ENCODE measurements at places on chromosomes 7 and 10. TPM values are rescaled to one million over a fixed set of nuclear protein-coding genes. Genes with fewer than 3 reads are reported as not detected.

DNA sequence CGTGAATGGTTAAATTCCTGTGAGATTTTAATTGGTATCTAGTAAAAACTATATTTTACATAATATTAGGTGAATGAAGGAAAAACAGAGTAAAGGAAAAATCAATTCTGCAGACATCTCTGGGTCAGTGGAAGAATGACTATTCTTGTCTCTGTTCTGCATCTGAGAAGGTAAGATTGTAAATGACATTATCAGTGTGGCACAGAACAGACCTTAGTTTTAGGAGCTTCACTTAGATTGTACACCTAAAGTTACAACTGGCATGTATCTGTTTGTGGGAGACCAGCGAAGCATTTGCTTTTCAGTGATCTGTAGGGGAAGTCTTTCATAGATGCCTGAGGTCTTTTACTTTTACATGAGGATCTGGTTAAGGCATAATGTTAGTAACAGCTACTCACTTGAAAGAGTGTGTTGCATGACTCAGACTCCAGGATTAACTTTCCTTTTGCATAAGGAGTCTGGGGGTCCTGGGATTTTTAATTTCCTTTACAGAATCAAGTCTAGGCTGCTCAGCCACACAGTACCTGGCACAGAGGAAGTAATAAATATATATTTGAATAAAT lies 56.2 kb downstream of the JMJD1C start:
- no peak overlapping the region for H3K4me3 ChIP-seq
- no peak overlapping the region for H3K27ac ChIP-seq
- no peak for DNase-seq
- no peaks in the 10 kb centered on the region for H3K36me3 ChIP-seq
- peaks cover 2% of the 10 kb centered on the region for H3K4me1 ChIP-seq
- no peaks in the 10 kb centered on the region for H3K27me3 ChIP-seq

GRCh38 chr10:44352316-44353127 lies 32.4 kb downstream of the CXCL12 start:
- no peaks in the 10 kb centered on the region for H3K27me3 ChIP-seq
- no peaks in the 10 kb centered on the region for H3K36me3 ChIP-seq

- H3K27ac ChIP-seq, result no peak overlapping the region
- DNase-seq, result no peak
- H3K36me3 ChIP-seq, result no peaks in the 10 kb centered on the region
- H3K4me1 ChIP-seq, result no peaks in the 10 kb centered on the region
These were observed 687 bp downstream of the HELLS start for GRCh38 chr10:94546049-94546900.

- H3K4me3 ChIP-seq, result no peak overlapping the region
- no peak for DNase-seq
- H3K27ac ChIP-seq, result no peak overlapping the region
These were observed 16.1 kb upstream of the PRXL2A start for GRCh38 chr10:80392250-80392649.

DNA sequence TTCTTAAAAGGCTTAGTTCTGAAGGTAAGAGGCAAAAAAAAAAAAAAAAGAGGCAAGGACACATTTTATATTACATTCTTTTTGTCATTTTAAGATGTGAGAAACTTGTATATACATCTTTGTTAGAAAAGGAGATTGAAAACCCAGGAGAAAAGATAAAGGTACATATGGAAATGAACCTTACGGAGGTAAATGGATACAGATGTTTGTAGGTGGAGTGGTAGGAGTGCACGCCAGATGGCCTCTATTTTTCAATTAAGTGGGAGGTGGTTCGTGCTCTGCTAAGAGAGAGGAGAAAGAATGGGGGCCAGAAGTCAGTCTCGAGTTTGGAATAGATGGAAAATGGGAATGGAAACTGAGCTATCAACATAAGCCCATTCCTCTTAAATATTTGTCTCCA lies 622.5 kb upstream of the GHITM start:
- no peak overlapping the region for H3K27ac ChIP-seq
- no peak overlapping the region for H3K4me3 ChIP-seq
- no peaks in the 10 kb centered on the region for H3K27me3 ChIP-seq
- no peak for DNase-seq

DNA sequence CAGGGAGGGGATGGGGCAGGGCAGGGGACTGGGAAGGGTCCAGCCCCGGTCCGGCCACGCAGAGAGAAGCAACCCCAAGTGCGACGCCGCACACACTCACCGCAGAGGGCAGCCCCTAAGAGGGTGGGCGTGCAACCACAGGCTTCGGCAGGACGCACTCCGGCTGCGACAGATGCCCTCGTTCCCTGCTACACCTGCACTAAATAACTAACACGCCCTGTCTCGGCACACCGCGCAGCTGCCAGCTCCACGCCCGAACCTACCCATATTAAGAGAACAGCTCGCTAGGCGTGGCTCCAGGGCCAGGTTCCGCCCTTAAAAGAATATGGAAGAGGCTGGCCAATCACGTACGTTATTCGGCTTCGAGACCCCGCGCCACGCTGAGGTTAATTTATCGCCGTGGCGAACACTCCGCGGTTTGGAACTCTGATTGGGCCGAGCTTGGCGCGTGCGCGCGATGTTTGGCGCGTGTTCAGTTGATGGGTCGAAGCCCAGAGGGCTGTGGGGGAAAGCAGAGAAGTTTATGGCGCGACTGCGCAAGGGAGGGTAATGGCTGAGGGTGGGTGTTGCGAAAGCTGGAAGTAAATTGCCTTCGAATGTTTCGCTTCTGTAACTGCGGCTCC lies 91.1 kb downstream of the OR13A1 start:
- H3K4me3 ChIP-seq, result no peak overlapping the region
- no peak overlapping the region for H3K27ac ChIP-seq
- no peaks in the 10 kb centered on the region for H3K27me3 ChIP-seq
- no peaks in the 10 kb centered on the region for H3K36me3 ChIP-seq

- H3K36me3 ChIP-seq, result no peaks in the 10 kb centered on the region
- no peak for DNase-seq
- no peaks in the 10 kb centered on the region for H3K27me3 ChIP-seq
- no peak overlapping the region for H3K27ac ChIP-seq
- H3K4me3 ChIP-seq, result no peak overlapping the region
These were observed 332.7 kb upstream of the CELF2 start for GRCh38 chr10:10684972-10685371.

DNA sequence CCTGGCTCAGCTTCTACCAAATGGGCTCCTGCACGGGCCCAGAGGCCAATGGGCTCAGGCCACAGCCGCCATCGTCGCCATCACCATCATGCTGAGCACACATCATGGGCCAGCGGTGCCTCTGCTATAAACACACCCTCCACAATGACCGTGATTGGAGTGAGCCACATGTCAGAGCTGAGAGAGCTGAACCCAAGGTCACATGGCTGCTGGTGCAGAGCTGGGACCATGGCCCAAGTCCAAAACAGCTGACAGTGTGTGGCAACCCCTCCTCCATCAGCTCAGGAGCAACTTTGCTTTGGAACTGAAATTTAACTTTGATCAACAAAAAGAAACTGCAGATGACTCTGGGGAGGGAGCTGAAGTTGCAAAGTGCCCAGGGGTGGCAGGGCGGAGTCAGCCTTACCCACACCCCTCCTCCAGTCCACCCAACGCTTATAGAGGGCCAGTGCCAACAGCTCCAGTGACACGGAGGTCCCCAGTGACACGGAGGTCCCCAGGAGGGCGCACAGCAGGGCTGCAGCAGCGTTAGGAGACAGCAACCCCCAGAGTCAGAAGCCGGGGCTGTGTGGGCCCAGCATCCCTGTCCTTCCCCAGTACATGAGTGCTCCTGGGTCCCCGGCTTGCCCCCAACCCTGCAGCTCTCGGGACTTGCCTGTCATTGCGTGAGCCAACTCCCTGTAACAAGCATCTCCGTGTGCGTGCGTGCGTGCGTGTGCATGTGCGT lies 249.6 kb downstream of the ELFN1 start:
- DNase-seq, result no peak
- H3K27me3 ChIP-seq, result no peaks in the 10 kb centered on the region
- H3K4me1 ChIP-seq, result no peaks in the 10 kb centered on the region
- no peaks in the 10 kb centered on the region for H3K36me3 ChIP-seq
- no peak overlapping the region for H3K4me3 ChIP-seq

DNA sequence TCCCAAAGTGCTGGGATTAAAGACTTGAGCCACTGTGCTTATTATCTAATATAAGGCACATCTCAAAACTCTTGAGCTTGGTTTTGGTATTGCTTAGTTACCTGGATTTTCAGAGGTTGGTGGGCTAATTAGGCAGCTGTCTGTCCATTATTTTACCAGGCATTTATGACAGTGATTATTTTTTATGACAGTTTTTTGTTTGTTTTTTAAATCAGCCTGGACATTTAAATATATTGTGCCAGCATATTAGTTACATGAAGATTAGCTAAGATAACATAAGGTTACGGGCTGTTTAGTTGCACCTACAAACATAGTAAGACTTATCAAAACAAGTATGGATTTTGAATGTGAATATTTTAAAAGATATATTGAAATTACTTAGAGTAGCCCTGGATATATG lies 2.6 kb upstream of the ZRANB1 start:
- H3K4me3 ChIP-seq, result no peak overlapping the region
- peaks cover 5% of the 10 kb centered on the region for H3K36me3 ChIP-seq
- H3K27me3 ChIP-seq, result no peaks in the 10 kb centered on the region
- no peak overlapping the region for H3K27ac ChIP-seq
- H3K4me1 ChIP-seq, result peaks cover 10% of the 10 kb centered on the region
- no peak for DNase-seq

DNA sequence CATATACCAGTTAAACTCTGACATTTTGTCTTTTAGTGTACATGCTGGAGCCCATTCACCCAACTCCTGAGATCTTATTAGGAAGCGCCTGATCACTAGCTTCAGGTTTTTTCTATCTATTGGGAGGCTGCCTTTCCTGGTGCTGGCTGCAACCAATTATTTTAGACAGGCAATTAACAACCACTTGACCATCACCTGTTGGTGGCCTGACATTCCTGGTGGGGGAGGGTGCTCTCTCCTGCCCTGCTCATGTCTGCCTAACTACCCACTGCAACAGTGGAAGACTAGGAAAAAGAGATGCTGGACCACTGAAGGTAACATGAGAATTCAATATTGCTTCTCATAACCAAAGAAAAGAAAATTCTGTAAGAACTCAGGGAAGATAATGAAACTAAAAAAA lies 190.3 kb upstream of the GRM3 start:
- no peak overlapping the region for H3K27ac ChIP-seq
- H3K36me3 ChIP-seq, result no peaks in the 10 kb centered on the region
- no peaks in the 10 kb centered on the region for H3K4me1 ChIP-seq

DNA sequence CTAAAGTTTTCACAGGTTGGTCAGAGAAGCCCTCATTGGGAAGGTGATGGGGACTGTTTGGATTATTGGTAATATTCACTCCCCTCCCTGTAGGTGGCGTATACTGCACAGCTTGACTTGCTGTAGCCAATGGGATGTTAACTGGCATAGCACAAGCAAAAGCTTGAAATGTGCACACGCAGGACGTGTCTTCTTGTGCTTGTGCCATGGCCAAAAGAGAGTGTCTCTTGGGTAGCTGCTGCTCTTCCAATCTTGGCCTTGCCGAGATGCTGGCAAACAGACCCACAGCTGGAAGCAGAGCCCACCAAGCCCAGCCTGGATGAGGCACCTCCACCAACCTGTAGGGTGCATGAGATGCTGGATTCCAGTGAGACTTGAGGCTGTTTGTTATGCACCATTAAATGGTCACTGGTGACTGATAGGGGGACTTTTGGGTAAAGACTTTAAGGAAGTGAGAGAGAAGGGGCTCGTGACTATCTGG lies 266.0 kb downstream of the GRID1 start:
- no peak for DNase-seq
- no peaks in the 10 kb centered on the region for H3K36me3 ChIP-seq
- H3K4me3 ChIP-seq, result no peak overlapping the region

- no peaks in the 10 kb centered on the region for H3K36me3 ChIP-seq
- DNase-seq, result no peak
- no peak overlapping the region for H3K4me3 ChIP-seq
- H3K27ac ChIP-seq, result no peak overlapping the region
- no peaks in the 10 kb centered on the region for H3K4me1 ChIP-seq
These were observed 2.1 kb downstream of the SNX10 start for GRCh38 chr7:26293569-26294308.

- peaks cover 2% of the 10 kb centered on the region for H3K36me3 ChIP-seq
- no peaks in the 10 kb centered on the region for H3K27me3 ChIP-seq
- H3K4me3 ChIP-seq, result no peak overlapping the region
- no peaks in the 10 kb centered on the region for H3K4me1 ChIP-seq
These were observed 232.2 kb downstream of the KIAA1217 start for GRCh38 chr10:24440817-24441797.

DNA sequence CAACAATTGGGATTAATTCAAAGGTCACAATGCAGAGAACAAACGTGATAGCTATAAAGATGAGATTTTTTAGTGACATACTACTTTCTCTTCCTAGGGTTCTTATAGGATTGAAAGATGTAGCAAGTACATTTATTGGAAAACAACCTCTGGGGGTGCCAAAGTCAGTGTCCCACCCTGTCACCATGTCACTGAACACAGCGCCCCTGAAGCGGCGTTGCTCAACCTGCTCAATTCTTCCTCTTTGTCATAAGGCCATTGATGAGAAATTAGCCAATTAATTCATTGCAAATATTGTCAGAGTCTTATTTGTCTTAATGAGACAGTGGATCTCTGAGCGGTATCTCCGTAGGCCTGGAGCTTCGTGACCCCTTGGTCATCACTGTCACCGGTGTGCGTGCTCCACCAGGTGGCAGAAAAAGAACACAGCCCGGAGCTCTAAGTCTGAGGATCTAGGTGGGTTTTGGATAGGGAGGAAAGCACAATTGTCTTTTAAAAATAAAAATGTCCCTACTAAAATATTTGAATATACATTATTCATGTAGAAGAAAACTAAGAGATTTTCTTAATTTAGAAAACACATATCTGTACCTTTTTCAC lies 362.6 kb downstream of the PAXIP1 start:
- H3K27ac ChIP-seq, result no peak overlapping the region
- no peak overlapping the region for H3K4me3 ChIP-seq
- DNase-seq, result no peak
- no peaks in the 10 kb centered on the region for H3K4me1 ChIP-seq

DNA sequence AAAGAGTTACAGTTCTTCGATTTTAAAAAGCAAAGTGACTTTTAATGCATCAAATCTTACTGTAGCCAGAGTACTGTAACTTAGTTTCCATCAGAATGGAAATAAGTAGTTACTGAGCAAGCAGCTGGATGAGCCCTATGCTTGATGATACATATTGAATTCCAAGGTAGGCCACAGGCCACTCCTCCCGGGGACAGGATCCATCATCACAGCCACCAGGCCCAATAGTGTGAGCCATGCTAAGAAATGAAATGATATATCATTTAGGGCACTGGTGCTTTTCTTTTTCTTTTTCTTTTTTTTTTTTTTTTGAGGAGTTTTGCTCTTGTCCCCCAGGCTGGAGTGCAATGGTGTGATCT lies 42.9 kb upstream of the TOMM7 start:
- no peak for DNase-seq
- peaks cover 2% of the 10 kb centered on the region for H3K36me3 ChIP-seq

GRCh38 chr10:70782746-70783680 lies 2.2 kb downstream of the TBATA start:
- no peak for DNase-seq
- no peak overlapping the region for H3K27ac ChIP-seq
- no peaks in the 10 kb centered on the region for H3K27me3 ChIP-seq
- no peaks in the 10 kb centered on the region for H3K36me3 ChIP-seq
- no peak overlapping the region for H3K4me3 ChIP-seq

GRCh38 chr10:78185693-78186055 lies 152.0 kb downstream of the RPS24 start:
- H3K27ac ChIP-seq, result no peak overlapping the region
- H3K4me3 ChIP-seq, result no peak overlapping the region
- peak; percentile 71 for DNase-seq
- H3K4me1 ChIP-seq, result no peaks in the 10 kb centered on the region
- H3K36me3 ChIP-seq, result no peaks in the 10 kb centered on the region

NYAP1 gene
- total RNA-seq, result 0.75 TPM

UBE3C gene
- total RNA-seq, result 61.0 TPM

PVRIG gene
- 2.1 TPM for total RNA-seq

XPNPEP1 gene
- total RNA-seq, result 47.5 TPM

Measured in aorta (tissue), 5 donors.